ENCODE measurements at places on chromosomes 11 and 22.

DNA sequence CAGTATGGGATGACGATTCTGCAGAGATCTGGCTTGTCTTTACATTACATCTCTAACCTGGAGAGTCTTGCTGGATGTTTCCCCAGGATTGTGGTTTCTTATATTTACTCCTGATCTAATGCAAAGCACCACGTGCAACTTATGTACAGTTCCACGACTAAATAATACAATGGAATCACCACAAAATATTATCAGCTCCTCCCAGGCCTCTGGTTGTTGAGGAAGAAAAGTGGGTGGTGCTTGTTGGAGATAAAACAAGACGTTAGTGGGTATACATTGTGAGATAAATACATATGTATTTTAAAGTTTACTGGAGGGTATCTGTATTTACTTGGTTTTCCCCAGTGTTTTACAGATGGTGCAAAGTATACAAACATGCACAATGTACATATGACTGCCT is 569.7 kb downstream of the NTM start:
- no peak for DNase-seq

DNA sequence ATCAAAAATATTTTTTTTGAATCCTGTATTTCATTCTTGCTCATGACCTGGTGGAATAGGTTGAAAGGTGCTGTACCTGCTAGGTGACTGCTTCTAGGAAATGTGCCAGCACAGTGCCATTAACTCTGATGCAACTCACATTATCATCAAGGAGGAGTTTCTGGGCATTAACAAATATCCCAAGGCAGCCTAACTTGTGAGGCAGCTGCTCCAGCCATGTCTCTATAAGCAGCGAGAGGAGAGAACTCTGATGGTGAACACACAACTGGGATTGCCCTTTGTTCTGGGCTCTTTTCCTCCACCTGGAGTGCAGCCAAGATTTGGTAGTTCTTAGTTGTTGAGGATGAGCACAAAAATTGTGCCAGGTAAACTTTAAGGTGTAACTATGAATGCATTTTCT is 25.6 kb downstream of the HEPHL1 start:
- no peak for DNase-seq

GRCh38 chr11:74468521-74468920 is 1.2 kb upstream of the KCNE3 start:
- no peak for DNase-seq

DNA sequence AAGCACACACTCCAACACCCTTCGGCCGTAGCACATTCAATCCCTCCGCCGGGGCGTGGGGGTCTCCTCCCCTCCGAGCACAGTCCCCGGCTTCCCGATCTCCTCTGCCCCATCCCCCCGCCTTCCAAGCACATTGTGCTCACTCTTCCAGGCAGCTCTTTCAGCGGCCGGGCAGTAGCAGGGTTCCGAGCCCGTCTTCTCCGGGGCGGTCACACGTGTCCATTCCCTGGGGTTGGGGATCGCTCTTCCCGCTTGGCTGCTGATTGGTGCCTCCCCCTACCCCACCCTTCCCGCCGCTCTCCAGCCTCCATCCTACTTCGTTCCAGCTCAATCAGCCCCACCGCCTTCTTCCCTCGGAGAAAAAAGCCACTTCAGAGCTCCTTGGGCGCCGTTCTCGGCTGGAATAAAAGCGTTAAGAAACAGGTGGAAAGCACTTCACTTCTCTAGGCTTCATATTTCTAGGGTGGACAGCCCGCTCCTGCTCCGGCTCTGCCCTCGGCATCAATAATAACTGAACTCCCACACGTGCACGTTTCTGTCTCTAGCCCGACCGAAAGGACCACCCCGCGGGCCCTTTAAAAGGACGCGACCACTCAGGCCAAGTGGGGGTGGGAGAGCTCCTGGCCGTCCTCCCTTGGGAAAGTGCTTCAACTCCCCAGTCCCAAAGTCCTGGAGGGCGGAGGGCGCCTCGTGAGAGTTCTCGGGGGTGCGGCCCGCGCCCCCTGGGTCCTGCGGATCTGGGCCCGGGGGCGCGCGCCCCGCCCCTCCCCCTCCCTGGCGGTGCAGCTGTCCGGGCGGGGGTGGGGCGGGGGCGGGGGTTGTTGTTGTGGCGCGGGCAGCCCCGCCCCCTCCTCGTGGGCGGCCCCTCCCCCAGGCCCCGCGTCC is 464 bp upstream of the CECR2 start:
- no peak for DNase-seq

GRCh38 chr11:28536504-28537267 is 428.5 kb downstream of the METTL15 start:
- DNase-seq, result no peak

DNA sequence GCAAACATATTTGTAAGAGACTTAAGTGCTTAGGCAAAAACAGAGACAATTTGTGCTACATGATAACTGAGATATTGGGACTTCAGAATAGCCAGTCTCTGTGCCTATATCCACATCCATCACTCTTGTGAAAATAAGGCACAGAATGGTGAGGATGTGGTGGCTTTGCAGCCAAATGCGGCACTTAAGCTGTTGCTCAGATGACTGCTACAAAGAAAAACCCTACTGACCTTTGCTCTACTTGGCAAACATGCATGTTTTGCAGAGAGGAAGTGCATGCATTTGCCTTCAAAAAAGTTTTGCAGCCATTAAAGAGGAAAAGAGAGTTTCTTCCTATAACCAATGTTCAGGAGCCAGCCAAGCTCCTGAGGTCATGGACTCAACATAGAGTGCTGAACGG is 675.0 kb upstream of the KIRREL3 start:
- no peak for DNase-seq

- DNase-seq, result no peak
Observed at GRCh38 chr22:47929073-47929472, 1166.6 kb downstream of the TBC1D22A start.

DNA sequence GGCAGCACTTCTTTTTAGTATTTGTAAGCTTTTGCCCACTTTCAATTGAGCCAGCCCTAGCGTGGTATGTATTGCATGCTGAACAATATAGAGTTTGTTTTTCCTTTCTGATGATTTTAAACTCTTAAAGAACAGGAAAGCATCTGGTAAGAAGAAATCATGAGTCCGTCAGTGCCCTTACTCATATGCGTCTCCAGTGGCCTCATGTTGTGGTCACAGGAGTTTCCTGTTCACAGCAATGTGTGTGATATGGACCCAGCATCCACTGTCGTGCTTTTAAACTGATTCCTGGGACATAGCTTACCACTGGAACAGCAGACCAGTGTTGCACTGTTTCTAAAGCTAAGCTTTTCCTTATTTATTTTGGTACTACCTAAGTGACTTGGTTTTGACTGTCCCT is 40.1 kb downstream of the BID start:
- no peak for DNase-seq

DNA sequence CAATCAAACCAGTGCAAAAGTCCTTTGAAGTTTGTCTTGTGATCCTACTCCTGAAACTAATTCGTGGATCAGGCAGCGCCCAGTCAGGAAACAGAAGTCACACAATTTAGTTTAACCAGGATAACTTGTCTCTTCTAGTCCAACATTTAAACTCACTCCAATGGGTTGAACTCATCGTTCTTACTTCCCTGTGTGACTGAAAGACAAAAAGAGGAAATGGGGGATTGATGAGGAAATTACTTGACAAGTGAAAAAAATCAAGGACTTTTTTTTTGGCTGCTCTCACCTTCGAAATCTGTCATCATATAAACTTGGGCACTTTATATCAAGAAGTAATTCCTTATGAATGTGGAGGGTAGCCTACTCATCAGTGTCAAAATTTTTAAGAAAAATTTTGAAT is 78.4 kb downstream of the HSD17B12 start:
- no peak for DNase-seq
